Colonic mucosa (tissue), 4 donors: ENCODE measurements at places on chromosomes 13 and 19. TPM values are rescaled to one million over a fixed set of nuclear protein-coding genes. Genes with fewer than 3 reads are reported as not detected.

PBX4 gene
- total RNA-seq, result 2.3 TPM

SAE1 gene
- 64.5 TPM for total RNA-seq

DNA sequence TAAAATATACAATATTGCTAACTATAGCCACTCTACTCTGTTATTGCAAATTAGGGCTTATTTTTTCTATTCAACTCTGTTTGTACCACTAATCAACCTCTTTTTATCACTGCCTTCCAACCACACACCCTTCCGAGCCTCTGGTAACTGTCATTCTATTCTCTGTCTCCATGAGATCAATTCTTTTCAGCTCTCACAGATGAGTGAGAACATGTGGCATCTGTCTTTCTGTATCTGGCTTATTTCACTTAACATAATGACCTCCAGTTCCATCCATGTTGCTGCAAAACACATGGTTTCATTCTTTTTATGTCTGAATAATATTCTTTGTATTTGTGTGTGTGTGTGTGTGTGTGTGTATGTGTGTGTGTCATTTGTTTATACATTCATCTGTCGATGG lies 350.1 kb upstream of the DACH1 start:
- no peak for DNase-seq

DNA sequence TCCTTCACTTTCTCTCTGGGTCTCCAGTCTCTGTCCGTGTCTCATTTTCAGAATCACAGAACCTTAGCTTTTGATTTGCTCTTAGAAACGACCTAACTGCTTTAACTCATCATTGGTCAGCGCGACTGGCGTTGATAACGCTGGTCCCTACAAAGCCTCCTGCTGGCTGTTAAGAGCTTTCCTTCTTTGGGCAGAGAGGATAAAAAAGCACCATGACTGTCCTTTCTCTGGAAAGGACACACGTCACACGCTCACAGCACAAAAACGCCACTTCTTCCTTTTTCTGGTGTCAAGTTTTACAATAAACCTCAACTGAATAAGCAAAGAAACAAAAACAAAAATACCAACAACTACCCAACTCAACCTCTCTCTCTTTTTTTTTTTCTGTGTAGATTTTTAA lies 1.7 kb upstream of the KLK12 start:
- DNase-seq, result no peak

ZNF793 gene
- 2.9 TPM for total RNA-seq

DNA sequence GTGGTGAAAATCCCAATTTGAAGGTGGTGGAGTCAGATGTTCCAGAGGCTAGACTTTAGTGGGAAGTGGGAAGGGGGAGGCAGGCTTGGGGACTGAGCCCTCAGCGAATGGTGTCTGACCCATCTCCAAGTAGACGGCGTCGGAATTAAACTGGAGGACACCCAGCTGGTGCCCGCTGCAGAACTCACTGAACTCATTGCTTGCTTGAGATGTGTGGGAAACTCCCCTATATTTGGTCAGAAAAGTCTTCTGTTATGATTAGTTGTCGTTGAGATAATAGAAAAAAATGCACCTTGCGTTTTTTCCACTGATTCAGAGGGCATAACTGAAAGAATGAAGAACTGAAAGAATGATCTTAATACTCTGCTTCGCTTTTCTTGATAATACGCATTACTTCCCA lies 871 bp upstream of the ZNF583 start:
- no peak for DNase-seq
